ENCODE measurements at places on chromosomes 12 and 14.

- no peak for DNase-seq
Measured at GRCh38 chr12:44999355-44999754, 51.5 kb downstream of the DBX2 start.

GRCh38 chr12:25020621-25021243 lies 71.8 kb upstream of the BCAT1 start:
- no peak for DNase-seq

GRCh38 chr12:94114166-94114565 lies 34.2 kb upstream of the PLXNC1 start:
- DNase-seq = no peak

DNA sequence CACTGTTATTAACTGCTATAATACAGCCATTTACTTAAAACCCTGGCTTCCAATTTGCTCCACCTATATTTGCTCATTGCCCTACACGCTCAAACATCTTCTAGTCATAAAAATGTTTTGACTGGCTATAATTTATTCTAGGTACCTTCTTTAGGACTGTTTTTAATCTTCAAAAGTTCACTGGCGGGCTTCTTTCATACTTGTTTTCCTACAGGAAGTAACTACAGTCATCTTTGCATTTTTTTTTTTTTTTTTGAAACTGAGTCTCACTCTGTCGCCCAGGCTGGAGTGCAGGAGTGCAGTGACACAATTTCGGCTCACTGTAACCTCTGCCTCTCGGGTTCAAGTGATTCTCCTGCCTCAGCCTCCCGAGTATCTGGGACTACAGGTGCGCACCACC lies 32.5 kb downstream of the MPHOSPH9 start:
- DNase-seq = no peak

GRCh38 chr14:104953097-104953496 lies 25.1 kb downstream of the AHNAK2 start:
- no peak for DNase-seq

GRCh38 chr12:64798165-64798564 lies 26.3 kb upstream of the TBC1D30 start:
- no peak for DNase-seq

DNA sequence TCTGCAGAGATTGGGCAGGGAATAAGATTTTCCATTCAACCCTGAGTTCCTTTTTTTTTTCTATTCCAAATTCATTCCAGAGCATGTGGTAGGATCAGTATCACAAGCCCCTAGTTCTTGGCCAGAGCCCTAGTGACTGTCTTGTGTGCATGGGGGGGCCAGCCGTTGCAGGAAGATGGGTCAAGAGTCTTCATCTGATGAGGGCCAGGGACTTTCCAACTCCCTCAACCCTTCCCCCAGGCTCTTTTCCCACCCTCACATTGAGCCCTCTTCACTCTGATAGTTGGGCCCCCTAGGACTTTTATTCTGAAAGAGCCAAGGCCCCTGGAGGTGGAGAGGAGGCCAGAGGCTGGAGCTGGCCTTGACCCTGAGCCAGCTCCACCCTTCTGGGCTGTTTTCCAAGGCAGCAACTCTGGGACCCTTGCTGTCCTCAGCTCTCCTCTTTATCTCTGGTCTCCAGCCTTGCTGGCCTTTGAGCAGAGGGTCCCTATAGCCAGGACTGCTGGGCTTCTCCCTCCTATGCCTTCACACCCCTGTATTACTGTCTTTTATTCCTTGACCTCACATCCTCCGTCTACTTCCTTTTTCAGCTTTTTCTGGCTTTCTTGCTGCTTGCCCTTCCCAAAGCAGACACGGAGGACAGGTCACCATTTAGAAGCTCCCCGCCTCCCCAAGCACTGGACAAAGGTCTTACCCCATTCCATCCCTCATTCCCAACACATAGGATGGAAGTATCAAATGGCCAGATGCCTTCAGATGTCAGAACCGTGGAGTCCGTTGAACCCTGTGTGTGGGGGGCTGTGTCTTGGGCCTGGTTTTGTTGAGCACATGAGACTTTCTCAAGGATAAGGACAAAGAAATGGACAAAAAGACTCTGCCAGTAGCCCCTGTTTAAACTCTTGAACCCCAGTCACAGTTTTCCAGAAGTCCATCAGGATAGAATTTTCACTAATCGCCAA lies 5.6 kb downstream of the RBP5 start:
- DNase-seq = no peak

- DNase-seq = no peak
Measured at GRCh38 chr12:91058786-91059185, 962 bp upstream of the KERA start.

- no peak for DNase-seq
Measured at GRCh38 chr12:100579844-100580243, 6.4 kb downstream of the GAS2L3 start.
